ENCODE measurements at places on chromosomes 11 and 22. TPM values are rescaled to one million over a fixed set of nuclear protein-coding genes. Genes with fewer than 3 reads are reported as not detected.
A peak's percentile ranks its signal among the peaks of the same experiment; 100 is the strongest.

HBG2 gene
- not detected for total RNA-seq

PDE2A gene
- 0.72 TPM for total RNA-seq

DNA sequence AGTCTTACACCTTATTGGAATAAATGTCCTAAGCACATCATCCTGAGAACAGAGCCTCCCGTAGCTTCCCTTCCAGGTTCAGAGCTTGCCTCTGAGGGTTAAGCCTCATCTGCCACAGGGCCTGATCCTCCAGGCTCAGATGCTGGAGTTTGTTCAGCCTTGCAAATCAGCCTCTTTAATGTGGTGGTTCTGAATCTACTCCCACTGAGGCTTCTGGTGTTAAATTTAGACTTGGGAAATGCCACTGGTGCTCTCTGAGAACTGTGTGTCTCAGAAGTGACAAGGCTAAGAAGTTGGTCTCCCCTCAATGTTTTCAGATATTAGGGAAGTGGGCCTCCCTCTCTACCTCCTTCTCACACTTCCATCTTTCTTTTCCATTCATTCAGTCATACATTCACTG lies 68.7 kb downstream of the CCDC81 start:
- H3K36me3 ChIP-seq = peaks cover 40% of the 10 kb centered on the region
- no peak overlapping the region for H3K27ac ChIP-seq
- H3K4me3 ChIP-seq = no peak overlapping the region
- H3K4me1 ChIP-seq = peaks cover 69% of the 10 kb centered on the region

DNA sequence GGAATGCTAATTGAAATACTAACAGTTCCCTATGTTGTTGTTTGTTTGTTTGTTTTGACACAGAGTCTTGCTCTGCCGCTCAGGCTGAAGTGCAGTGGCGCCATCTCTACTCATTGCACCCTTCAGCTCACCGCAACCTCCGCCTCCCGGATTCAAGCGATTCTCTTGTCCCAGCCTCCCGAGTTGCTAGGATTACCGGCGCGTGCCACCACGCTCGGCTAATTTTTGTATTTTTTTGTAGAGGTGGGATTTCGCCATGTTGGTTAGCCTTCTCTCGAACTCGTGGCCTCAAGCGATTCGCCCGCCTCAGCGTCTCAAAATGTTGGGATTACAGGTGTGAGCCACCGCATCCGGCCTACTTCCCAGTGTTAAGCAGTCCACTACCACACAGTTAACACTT lies 42.0 kb downstream of the OR4D9 start:
- peaks cover 43% of the 10 kb centered on the region for H3K4me1 ChIP-seq
- H3K4me3 ChIP-seq = no peak overlapping the region
- H3K27ac ChIP-seq = no peak overlapping the region
- no peak for DNase-seq
- H3K27me3 ChIP-seq = peaks cover 5% of the 10 kb centered on the region
- H3K36me3 ChIP-seq = peaks cover 1% of the 10 kb centered on the region

DNA sequence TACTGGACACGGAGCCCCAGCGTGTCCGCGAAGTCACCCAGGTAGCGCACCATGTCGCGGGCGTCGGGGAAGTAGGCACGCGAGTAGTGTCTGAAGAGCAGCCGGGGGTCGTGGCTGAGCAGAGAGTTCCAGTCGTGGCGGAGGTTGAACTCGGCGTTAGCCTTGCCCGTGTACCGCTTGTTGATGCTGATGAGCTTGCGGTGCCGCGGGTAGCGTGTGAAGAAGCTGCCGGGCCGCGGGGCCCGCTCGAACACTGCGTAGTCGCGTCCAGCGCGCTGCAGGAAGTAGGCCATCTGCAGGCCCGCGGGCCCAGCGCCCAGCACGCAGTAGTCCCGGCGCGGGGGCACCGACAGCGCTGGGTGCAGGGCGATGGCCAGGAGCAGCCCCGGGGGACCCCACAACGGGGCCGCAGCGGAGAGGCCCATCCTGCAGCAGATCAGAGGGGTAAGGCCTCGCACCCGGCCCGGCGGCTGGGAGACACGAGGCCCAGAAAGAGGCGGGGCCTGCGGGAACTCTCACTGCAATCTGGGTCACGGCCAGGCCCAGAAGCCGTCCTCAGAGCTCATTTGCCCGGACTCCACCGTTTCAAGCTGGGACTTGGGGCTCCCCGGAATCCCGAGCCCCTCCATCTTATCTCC lies 723 bp downstream of the FOXRED2 start:
- peaks cover 20% of the 10 kb centered on the region for H3K4me1 ChIP-seq
- H3K36me3 ChIP-seq = peaks cover 30% of the 10 kb centered on the region
- H3K27me3 ChIP-seq = no peaks in the 10 kb centered on the region
- H3K4me3 ChIP-seq = peak overlapping the region; percentile 53
- no peak for DNase-seq

- no peak overlapping the region for H3K4me3 ChIP-seq
Measured at GRCh38 chr22:44622147-44622427, 79.9 kb upstream of the PRR5 start.

- H3K27me3 ChIP-seq = peaks cover 13% of the 10 kb centered on the region
- DNase-seq = no peak
- H3K36me3 ChIP-seq = no peaks in the 10 kb centered on the region
Measured at GRCh38 chr11:9078113-9079086, 13.0 kb downstream of the SCUBE2 start.

DNA sequence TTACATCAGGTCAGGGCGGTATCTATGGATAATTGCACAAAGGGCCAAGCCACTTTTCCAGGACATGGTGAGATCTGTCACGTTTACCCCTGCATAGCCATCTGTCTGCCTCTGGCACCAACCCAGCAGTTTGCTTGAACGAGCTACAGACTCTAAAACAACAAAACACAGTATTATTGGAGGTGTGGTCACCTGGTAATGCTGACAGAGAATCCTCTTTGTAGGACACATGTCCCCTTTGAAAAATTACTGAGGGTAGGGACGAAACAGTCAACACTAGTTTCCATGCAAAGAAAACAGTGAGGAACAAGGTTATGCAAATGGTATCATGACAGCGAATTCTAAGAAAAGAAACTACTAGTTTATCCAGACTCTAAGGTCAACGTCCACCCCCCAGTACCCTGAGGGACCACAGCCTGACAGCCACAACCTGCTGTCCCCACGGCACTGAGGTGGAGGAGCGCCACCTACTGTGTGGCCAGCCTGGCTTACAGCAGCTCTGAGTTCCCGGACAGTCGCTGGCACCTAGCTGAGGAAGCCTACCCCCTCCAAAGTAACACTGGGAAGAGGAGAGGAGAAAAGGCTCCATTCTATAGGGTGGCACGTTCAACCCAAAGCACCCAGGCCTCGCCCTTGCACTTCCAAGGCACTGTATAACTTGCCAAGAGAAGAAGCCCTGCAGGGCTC lies 117.4 kb upstream of the BID start:
- no peaks in the 10 kb centered on the region for H3K4me1 ChIP-seq
- no peak overlapping the region for H3K4me3 ChIP-seq
- peaks cover 31% of the 10 kb centered on the region for H3K36me3 ChIP-seq
- peak; percentile 15 for DNase-seq
- no peaks in the 10 kb centered on the region for H3K27me3 ChIP-seq

DNA sequence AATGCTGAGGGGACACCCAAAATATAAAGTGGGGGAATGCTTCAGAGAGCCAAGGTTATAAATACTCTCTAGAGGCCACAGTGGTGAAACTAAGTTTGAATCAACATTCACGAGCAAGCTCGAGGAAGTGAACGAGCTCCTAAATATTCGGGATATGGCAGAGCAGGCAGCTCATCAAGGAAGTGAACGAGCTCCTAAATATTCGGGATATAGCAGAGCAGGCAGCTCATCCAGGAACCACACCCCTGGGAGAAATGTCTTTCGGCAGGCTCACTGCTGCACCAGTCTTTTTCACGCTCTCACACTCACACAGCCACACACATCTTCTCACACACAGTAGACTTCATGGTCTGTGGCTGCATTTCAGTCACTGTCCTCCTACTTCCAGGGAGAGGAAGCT lies 787.5 kb downstream of the OPCML start:
- H3K27ac ChIP-seq = no peak overlapping the region
- no peak for DNase-seq
- H3K27me3 ChIP-seq = no peaks in the 10 kb centered on the region
- no peaks in the 10 kb centered on the region for H3K36me3 ChIP-seq

DNA sequence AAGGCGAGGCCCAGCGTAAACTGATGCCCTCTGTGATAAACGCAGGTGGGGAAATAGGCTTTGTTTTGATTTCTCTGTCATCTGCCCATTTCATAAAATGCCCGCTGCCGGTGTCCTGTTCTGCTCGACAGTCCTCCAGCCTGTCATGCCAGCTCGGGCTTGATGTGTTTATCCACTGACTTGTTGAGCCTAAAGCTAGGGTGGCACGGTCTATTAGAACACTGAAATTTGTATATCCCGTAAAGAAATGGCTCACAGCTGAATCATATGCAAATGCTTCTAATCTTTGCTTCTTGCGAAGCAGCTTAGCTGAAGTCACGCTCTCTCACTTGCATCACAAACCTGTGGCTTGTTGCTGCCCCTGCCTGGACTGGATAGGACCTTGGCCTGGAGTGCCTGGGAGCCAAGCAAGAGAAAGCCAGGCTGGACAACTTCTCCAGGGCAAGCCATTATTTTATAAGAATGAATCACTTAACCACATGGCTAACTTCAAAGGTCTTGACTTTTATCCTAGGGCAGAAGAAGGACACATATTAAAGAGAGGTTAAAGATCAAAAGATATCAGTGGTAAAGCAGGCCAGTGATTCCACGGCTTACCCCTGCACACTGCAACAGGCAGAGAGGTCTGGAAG lies 33.1 kb downstream of the EHF start:
- H3K27ac ChIP-seq = no peak overlapping the region
- no peak for DNase-seq
- H3K36me3 ChIP-seq = peaks cover 2% of the 10 kb centered on the region
- no peak overlapping the region for H3K4me3 ChIP-seq
- H3K27me3 ChIP-seq = peaks cover 60% of the 10 kb centered on the region
